Tibial nerve (tissue), 4 donors: ENCODE measurements at places on chromosomes 3 and 15. TPM values are rescaled to one million over a fixed set of nuclear protein-coding genes. Genes with fewer than 3 reads are reported as not detected.

DNA sequence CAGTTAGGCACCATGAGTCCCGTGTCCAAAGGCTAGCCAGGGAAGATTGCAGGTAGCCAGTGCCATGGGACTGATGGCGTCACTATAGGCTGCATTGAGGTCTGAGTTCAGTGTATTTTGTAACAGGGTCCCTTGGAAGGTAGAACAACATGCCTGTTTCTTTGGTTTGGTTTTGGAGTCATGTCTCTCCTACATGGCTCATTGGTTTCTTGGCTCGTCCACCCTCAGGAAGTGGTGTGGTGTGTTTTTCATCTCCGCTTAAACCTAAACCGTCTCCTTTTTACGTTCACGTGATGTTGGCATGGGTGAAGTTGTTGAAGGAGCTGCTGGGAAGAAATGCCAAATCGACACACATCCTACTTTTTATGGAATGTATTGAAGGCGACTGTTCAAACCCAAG is 71.6 kb downstream of the FLNB start:
- no peak for DNase-seq
- no peaks in the 10 kb centered on the region for H3K27me3 ChIP-seq
- no peaks in the 10 kb centered on the region for H3K4me1 ChIP-seq
- no peak overlapping the region for H3K4me3 ChIP-seq
- no peaks in the 10 kb centered on the region for H3K36me3 ChIP-seq

GRCh38 chr15:31385736-31386135 is 59.1 kb downstream of the KLF13 start:
- H3K4me1 ChIP-seq = peaks cover 6% of the 10 kb centered on the region
- no peak overlapping the region for H3K27ac ChIP-seq
- peaks cover 39% of the 10 kb centered on the region for H3K36me3 ChIP-seq
- no peak overlapping the region for H3K4me3 ChIP-seq
- no peaks in the 10 kb centered on the region for H3K27me3 ChIP-seq

DNA sequence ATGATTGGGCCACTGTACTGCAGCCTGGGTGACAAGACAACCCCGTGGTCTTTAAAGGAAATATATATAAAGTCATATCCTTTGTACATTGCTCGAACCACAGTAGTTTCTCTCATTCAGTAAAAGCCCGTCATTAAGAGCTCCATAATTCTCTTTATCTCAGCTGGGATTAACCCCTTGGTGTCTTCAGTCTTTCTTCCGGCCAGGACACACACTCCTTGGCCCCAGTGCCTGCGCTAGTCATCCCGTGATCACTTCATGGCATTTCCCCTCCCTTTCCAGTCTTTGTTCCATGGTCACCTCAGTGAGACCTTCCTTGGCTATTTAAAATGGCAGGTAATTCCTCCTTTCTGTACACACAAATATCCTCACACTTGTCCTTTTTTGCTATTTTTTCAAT is 3.3 kb downstream of the RPL35A start:
- H3K27me3 ChIP-seq = no peaks in the 10 kb centered on the region
- peaks cover 30% of the 10 kb centered on the region for H3K4me1 ChIP-seq
- H3K4me3 ChIP-seq = no peak overlapping the region

TERC gene
- 110 TPM for total RNA-seq
